BJ (cell line): ENCODE measurements at places on chromosomes 3 and 15. TPM values are rescaled to one million over a fixed set of nuclear protein-coding genes. Genes with fewer than 3 reads are reported as not detected.

The SNAPC5 gene
- 21.1 and 22.7 TPM in 2 replicates for polyA plus RNA-seq

GRCh38 chr15:83436513-83437158 lies 10.5 kb upstream of the SH3GL3 start:
- DNase-seq, result no peak

The ACTRT3 gene
- 2.3 and 2.9 TPM in 2 replicates for polyA plus RNA-seq

The ST8SIA2 gene
- polyA plus RNA-seq, result not detected in 2 replicates

The HCLS1 gene
- 3.5 and 3.7 TPM in 2 replicates for polyA plus RNA-seq

The ELL3 gene
- 1.2 and 2.0 TPM in 2 replicates for polyA plus RNA-seq

DNA sequence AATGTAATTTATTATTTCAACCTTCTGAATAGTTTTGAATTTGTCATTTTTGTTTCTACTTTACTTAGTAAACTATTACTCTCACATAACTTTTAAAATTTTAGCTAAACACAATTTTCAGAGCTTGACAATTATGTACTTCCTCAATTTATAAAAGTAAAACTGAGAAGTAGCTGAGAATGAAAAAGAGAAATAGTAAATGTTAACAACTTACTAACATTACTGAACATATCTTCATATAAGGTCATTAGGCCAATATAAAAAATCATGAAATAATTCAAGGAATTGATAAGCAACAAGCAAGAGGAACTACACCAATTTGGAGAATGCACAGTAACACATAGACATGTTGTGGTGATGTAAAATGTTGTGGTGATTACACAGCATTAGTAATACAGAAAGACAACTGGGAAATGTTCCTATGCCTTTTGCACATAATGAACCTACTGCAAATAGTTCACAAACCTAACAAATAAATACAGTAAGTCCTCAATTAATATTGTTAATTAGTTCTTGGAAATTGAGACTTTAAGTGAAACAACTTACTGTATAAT lies 137.9 kb downstream of the CBLB start:
- no peak for DNase-seq

DNA sequence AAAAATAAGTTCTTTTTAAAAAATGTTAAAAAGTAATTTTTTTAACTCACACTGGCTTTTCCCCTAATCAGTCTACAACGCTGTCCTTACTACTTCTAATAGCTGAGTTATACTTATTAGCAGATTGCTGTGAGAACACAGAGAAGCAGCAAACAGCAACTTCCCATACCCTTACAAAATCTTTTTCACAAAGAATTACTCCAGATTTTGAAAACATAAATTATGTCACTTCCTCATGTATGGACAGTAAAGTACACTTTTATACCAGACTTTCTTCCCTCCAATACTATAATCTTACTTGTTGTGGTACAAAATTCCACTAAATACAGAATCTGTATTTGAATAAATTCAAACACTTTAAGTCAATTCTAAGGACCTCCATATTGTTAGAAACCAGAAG lies 2.1 kb downstream of the PHC3 start:
- no peak for DNase-seq

DNA sequence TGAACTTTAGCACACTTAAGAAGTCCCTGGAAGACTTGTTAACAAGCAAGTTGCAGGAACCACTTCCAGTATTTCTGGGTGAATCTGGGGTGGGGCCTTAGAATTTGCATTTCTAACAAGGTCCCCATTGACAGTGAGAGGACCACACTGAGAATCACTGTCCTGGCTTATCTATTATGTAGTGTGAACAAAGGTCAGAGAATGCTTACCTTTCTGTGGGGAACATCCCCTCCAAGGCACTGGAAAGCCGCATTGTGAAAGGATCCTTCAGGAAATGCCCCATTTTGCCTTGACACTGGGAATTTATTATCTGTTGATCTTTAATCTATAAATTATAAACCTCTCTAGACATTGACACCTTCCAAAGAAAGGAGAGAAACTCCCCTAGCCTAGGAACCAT lies 74.8 kb downstream of the IGF2BP2 start:
- DNase-seq, result no peak

The ZNF620 gene
- 0.27 and 0.37 TPM in 2 replicates for polyA plus RNA-seq

The CAPN3 gene
- 5.3 and 6.6 TPM in 2 replicates for polyA plus RNA-seq

The ISLR gene
- polyA plus RNA-seq, result 33.7 and 64.0 TPM in 2 replicates

- DNase-seq, result no peak
Measured at GRCh38 chr3:62073038-62073437, 300.3 kb downstream of the FEZF2 start.

The CTXN2 gene
- polyA plus RNA-seq, result not detected in 2 replicates

The GOLGA8Q gene
- 0.32 and 0.50 TPM in 2 replicates for polyA plus RNA-seq

DNA sequence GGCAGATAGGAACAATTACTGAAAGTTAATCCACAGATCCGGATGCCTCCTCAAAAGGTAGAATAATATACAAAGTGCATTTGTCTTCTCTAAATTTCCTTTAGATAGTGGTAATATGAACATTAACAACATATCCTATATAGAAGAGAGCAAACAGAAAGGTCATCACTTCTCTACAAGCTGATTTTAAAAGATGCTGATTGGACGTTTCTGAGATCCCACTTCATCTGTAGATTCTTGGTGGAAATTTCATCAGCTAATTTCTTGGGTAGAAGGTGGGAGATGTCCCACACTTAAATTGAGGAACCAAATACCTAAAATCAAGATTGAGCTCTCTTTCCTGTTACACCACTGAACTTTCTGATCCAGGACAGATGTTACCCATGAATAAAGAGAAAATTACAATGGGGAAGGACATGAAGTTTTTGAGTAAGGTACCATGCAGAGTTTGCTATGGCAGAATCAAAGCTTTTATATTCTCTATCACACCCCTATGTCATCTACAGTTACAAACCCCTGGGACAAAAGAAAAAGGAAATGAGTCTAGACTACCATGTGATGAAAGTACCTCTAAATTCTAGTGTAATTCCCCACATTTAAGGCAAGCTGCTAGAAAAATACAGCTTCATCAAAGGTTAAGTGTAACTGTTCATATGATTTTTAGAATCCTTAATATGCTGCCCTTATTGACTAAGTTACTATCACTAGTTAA lies 189.2 kb upstream of the SETMAR start:
- no peak for DNase-seq

DNA sequence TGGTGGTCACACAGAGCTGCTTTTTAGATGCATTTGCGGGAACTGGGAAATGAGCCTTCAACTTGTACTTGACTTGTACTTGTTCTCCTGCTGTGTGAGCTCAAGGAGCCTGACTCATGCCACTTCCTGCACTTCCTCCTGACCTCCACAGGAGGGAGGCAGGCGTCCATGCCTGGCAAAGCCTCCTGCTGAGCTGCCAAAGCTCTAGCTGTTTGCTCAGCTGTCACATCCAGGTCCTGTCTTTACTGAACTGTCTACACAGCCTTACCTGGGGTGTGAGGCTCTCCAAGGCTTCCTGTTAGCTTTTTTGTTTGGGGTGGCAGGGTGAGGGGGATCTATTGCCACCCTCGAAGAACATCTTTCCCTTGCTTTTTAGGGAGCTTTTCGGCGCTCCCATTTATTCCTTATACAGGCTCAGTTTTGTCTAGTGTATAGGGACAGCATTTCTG lies 6.4 kb downstream of the THPO start:
- peak; percentile 36 for DNase-seq

GRCh38 chr3:61381745-61382392 lies 130.6 kb upstream of the FHIT start:
- DNase-seq, result no peak

The DAPK2 gene
- 10.5 and 12.4 TPM in 2 replicates for polyA plus RNA-seq

- peak; percentile 14 for DNase-seq
Measured at GRCh38 chr15:33068511-33068990, 126.0 kb downstream of the FMN1 start.

The PRSS50 gene
- not detected in 2 replicates for polyA plus RNA-seq

The RYK gene
- 41.3 and 60.9 TPM in 2 replicates for polyA plus RNA-seq

DNA sequence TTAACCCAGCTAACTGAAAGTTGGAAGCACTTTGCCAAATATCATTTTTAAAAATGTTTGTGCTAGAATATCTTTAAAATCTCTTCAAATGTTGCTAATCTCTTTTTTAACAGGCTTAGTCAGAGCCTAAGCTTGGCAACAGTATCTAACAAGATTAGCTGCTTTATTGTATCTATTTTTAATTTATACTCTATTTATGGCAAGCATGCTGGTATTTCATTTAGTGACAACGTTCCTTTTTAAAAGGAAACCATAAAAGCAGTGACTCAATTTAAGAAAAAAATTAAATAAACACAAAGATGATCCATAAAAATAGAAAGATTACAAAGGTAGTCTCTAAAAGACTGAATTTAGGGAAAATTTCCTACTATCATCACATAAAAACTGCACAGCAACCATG lies 40.5 kb downstream of the SLC12A6 start:
- DNase-seq, result peak; percentile 42

GRCh38 chr3:41352510-41352909 lies 153.2 kb downstream of the CTNNB1 start:
- no peak for DNase-seq

DNA sequence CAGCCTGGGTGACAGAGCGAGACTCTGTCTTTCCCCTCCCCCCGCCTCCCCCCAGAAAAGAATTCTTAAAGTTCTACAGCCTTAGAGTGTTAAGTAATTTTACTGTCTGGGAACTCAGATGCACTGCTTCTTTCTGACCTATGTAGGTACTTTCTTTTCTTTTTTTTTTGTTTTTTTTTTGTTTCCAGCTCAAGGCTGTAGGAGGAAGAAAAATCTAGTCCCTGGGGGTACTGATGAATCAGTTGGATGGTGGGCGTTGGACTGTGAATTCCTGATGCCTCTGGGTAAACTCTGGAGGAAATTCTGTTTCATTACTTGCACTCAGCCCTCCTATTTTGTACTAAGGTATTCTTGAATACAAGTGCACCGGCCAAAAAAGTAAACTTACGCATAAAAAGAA lies 10.8 kb downstream of the GHRL start:
- DNase-seq, result no peak

DNA sequence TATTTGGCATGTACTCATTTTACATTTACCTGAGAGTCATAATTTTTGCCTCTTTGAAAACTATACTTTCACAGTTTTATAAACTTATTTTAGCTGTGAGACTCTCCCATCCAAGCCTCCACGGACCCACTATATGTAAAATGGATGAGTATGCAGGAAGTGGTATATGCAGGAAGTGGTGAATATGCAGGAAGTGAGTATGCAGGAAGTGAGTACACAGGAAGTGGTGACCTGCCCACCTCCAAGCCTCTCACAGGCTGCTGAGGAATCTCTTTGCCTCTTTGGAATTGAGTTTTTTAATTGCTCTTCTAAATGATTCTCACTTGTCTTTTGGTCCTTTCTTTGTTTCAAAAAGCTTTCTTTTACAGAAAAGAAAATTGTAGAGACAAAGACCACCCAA lies 85.2 kb downstream of the KBTBD8 start:
- DNase-seq, result no peak

The JMJD7 gene
- 2.8 and 3.4 TPM in 2 replicates for polyA plus RNA-seq

GRCh38 chr3:167733961-167734497 lies 663 bp downstream of the PDCD10 start:
- DNase-seq, result no peak

GRCh38 chr15:25985165-25985564 lies 122.0 kb upstream of the ATP10A start:
- no peak for DNase-seq
